ENCODE measurements at places on chromosomes 5 and 9.
A peak's percentile ranks its signal among the peaks of the same experiment; 100 is the strongest.

- peak; percentile 77 for DNase-seq
Measured at GRCh38 chr9:130707225-130707976, 13.8 kb downstream of the EXOSC2 start.

GRCh38 chr5:16418471-16418922 lies 47.1 kb downstream of the ZNF622 start:
- no peak for DNase-seq

DNA sequence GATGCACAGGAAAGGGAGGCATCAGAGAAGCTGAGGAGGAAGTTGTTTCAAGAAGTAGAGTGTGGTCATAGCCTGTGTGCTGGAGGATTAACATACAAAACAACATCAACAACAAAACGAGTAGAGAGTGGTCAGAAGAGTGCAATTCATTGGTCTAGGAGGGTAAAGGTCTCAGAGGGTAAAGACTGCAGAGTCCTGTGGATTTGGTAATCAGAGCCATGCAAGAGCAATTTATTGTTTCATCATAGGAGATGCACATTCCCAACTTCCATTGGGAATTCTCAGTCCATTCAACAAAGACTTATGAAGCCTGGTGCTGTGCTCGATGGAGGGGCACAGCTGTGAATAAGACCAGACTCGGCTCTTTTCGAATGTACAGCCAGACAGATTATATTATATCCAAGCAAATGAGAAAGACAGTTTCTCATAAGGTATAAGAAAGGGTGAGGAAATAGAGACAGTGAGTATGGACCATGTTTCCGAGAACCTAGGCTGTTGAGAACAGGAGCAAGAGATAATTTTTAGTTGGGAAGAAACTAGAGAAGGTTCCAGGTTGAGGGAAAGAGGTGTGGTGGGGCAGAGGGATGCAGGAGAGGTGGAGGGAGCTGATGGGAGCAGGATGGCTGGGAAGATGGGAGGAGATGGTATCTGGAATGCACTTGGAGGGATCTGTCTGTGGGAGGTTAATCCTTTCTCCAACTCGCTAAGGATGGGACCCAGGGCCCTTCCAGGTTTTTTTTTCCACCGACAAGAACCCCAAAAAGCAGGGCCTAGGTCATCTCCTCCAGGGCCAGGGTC lies 7.9 kb upstream of the MYORG start:
- DNase-seq, result no peak

- DNase-seq, result no peak
Measured at GRCh38 chr5:50653946-50654345, 12.5 kb upstream of the PARP8 start.

- DNase-seq, result no peak
Measured at GRCh38 chr5:81802625-81803024, 51.7 kb upstream of the SSBP2 start.

DNA sequence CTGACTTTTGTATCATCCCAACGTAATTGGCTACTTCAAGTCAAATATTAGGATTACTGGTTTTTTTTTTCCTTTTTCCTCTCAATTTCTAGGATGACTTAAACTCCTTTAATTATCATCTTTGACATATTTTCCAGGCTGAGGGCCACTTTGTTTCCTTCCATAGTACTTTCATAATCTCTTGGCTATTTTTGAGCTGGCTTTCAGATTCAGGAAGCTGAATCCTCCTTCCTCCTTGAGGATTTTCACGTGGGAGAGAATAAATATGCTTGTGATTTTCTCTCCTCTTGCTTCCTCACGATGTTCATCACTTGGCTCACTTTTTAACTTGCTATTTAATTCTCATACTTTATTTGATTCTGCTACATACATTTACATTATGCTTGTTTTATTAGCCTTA lies 88.1 kb downstream of the ITGA1 start:
- no peak for DNase-seq

DNA sequence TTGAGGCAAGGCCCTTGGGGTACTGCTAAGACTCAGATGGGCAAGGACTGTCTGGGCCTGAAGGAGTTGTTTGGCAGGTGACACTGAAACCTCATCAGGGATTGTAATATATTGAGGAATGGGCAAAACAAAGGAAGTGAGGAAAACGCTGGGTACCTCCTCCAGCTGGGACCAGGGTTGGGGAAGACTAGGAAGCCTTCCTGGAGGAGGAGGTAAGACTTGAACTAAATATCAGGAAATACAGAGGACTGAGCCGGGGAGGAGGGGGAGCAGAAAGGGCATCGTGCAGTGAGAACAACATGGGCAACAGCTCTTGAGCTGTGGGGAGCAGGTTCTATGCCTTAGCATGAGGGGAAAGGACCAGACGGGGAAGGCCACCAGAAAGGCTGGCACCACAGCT lies 144.0 kb downstream of the GABBR2 start:
- DNase-seq, result no peak

GRCh38 chr9:93231121-93231694 lies 47.3 kb downstream of the WNK2 start:
- DNase-seq, result no peak

- DNase-seq, result no peak
Measured at GRCh38 chr5:148790545-148791333, 35.7 kb upstream of the ADRB2 start.

- no peak for DNase-seq
Measured at GRCh38 chr5:173430394-173430793, 102.2 kb upstream of the STC2 start.

DNA sequence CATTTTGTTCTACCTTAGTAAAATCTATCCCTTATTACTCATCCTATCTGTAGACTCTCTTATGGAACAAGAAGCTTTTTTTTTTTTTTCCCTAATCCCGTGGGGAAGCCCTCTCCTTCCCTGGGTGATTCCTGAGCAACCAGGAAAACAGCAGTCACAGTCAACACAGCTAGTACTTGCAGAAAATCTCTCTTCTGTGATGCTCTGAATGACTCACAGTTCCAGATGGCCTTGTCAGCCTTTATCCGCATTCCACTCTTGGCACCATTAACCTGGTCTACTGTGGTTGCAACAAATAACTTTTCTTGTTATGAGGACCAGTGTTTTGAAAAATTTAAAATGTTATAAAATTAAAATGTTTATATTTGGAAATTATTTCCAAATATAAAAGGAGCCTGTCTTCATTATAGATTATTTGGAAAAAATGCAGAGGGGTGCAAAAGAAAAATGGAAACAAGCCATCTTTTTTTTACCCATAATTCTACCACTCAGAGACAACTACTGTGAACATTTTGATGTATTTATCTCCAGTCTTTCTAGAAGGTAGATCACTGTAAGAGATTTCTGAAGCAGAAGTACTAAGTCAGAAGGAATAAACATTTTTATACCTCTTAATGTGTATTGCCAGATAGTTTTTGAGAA lies 486.7 kb downstream of the RAB3C start:
- DNase-seq, result no peak

- DNase-seq, result peak; percentile 81
Measured at GRCh38 chr5:180605554-180606214, 14.4 kb upstream of the SCGB3A1 start.

- no peak for DNase-seq
Measured at GRCh38 chr5:114789773-114790402, 379.8 kb downstream of the TRIM36 start.

- no peak for DNase-seq
Measured at GRCh38 chr5:50863534-50864170, 197.2 kb downstream of the PARP8 start.

DNA sequence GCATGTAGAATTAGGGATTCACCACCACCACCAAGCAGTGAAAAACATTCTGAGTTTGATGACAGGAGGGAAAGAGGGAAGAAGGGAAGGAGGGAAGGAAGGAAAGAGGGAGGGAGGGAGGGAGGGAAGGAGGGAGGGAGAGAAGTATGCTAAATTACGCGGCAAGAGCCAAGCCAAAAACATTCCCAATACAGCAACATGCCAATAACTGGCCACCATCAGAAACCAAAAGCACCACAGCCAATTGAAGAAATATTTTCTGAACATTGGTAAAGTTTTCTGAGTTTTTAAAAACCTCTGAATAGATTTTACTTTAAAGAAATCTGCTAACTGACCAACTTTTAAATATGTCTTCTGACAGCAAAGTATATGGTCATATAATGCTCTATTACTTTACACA lies 36.0 kb downstream of the FNIP1 start:
- no peak for DNase-seq

DNA sequence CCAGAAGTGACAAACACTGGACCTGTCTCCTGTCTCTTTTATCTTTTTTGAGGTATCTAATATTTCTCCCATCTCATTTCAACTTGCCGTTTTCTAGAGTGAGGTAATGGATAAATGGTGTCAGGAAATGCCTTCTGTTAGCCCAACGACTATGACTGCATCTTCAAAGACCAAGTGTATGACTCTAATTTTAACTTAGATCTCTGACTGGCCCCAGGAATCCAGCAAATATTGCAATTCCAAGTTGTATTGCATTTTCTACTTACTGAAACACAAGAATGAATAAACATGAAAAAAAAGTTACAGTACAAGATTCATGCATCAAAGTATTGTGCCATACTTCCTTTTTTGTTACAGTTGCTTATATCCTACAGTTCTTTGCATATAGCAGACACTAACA lies 26.3 kb downstream of the SLC28A3 start:
- no peak for DNase-seq

DNA sequence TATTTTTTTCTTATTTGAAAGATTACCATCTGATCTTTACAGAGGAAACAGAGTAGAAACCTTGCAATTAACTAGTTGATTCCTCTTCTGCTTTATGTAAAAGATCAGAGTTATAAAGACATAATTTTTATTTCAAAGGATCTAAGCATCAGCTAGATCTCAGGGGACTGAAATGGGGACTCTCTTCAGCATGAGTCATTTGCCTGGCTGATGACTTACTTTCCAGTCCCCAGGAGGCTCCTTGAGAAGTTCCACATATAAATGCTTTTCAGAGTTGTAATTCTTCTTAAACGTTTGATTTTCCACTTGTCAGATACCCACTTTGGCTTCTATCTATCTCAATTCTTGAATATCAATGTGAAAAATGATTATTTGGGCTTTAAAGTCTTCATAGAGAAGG lies 389.4 kb downstream of the RAB3C start:
- DNase-seq, result no peak

DNA sequence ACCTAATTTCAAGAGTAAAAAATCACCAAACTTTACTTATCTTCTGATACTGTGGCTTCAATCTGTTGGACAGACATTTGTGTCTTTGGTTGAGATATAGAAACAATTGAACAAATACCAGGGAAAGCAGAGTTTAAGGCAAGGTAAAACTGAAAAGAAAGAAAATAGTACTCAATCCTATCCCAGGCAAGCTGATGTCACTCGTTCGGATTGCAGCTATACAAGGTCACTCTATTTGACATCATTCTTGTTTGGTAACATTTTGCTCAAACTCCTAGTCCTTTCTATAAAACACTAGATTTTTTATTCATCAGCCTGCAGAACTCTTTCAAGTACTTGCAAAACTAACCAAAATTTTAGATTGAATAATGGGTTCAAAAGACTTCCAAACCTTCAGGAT lies 91.9 kb upstream of the ANKRD55 start:
- DNase-seq, result no peak

GRCh38 chr5:38483805-38484398 lies 72.5 kb downstream of the LIFR start:
- no peak for DNase-seq

- DNase-seq, result no peak
Measured at GRCh38 chr9:90821697-90822096, 20.1 kb downstream of the SYK start.

DNA sequence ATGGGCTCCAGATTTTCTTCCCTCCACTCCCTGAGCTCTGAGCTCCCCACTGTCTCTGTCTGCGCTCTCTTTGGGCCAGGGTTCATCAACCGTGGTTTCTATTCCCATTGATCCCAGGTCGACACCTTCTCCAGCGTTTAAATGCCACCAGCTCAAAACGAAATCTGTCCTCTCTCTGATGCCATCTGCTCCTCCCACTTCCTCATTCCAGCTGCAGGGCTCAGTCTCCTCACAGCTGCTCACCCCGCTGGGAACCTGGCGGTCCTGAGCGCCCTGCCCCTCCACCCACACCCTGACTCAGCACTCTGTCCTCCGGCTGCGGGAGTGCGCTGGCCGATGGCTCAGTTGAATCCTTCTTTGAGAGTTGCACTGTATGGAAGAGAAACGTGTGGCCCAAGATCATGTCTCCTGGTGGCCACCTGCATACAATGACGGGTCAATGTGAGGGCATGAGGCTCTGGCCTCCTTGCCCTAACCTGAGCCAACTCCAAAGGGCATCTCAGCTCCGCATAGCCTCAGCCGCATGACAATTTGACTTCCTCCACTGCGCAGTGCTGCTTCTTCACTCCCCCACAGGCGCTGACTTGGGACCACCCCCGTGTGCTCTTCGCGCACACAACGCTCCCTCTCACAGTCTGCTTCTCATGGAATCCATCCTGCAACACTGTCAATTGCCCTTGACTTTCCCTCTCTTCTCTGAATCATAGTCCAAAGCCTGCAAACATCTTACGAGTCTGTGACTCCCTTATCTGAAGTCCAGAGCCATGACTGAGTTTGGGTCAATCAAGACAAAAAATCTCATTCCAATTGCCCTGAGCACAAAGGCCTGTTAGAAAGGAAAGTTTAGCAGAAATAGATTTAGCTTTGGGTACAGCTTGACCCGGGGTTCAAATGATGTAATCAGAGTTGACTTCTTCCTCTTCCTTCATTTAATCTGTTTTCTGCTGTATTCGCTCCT lies 82.4 kb downstream of the PTCH1 start:
- DNase-seq, result no peak

DNA sequence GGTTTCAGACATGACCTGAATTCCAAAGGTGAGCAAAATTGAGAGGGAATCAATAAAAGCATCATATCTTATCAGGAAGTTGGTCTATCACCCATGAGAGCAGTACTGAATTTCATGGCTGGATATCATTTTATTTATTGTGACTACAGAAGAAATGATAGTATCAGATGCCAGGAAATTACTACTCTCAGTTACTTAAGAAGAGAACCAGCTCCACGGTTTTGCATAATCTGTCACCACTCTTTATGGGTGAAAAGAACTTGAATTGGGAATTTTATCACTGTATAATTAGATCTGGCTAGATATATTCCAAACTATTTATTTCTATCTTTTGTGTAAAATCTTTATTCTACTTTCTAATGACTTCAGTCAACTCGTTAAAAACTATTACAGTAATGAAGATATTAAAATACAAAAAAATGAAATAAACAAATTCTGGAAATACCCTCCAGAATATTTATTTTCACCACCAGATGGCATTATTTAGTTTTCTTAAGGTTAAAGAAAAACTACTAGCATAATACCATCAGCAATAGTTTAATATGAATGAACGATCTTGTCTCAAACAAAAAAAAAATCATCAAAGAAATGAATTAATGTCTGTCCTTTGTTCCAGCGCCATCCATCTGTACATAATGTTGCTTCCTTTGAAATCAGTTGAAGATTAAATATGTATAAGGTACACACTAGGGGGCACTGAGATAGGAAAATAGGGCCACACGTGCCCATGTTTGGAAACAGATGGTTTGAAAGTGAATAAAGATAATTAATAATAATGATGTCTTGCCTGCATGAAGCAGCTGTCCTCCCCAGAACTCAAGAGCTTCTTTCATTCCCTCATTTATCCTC lies 84.7 kb upstream of the SLCO6A1 start:
- DNase-seq, result no peak

GRCh38 chr9:132142924-132143323 lies 18.9 kb upstream of the NTNG2 start:
- no peak for DNase-seq
